NCI-H2029 treated with DMSO at 0.1 percent for 48 hours (cell line): ENCODE measurements at places on chromosomes 7 and 10.

GRCh38 chr7:44461387-44461786 is 29.1 kb downstream of the NUDCD3 start:
- DNase-seq, result no peak

GRCh38 chr10:88065383-88066049 is 202.1 kb downstream of the PTEN start:
- DNase-seq, result no peak

- no peak for DNase-seq
Measured at GRCh38 chr10:130179640-130180039, 43.4 kb downstream of the GLRX3 start.

DNA sequence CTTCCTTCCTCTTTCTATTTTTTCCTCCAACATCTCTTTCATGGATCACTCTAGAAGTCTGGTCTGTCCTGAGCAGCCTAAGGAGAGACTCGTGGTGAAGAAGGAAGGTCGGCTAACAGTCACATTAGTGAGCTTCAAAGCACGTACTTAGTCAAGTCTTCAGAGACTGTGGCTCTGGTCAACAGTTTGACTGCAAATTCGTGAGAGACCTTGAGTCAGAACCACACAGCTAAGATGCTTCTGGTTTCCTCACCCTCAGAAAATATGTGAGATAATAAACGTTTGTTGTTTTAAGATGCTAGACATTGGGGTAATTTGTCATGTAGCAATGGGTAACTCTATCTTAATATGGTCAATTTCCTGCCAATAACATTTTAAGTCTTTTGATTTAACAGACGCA is 126.2 kb upstream of the LRRN3 start:
- DNase-seq, result no peak

GRCh38 chr10:132363921-132364593 is 32.1 kb downstream of the LRRC27 start:
- no peak for DNase-seq

- DNase-seq, result no peak
Measured at GRCh38 chr7:18771834-18772566, 276.5 kb downstream of the HDAC9 start.

DNA sequence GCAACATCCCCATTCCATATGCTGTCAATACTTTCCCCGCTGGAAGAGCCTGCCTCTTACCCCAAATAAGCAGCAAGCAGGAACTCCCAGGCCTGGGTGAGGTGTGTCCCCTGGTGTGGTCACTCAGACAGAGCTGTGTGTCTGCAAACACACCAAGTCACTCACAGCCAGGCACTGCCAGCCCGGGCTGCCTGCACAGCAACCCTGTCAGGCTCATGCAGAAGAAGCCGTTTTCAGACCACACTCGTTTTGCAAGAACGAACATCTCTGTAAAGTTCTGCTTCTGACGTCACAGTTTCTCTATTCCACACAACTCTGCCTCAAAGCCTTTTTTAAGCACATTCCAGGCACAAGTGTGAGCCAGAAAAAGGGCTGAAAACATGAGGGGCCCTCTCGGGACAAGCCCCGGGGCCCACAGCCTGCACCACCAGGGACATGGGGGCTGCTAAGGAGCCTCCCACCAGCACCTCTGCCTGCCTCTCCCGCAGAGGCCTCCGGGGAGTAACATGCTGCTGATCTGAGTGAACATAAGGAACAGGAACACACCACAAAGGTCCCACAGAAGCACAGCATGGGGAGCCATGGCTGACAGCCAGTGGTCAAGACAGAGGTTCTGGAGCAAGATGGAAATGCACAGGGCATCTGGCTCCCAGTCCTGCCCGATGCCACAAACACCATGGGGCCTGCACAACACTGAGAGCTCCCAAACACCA is 11.4 kb downstream of the PTPRN2 start:
- DNase-seq, result no peak

GRCh38 chr7:20839987-20840386 is 53.3 kb upstream of the SP8 start:
- no peak for DNase-seq

- no peak for DNase-seq
Measured at GRCh38 chr10:10818082-10818481, 199.6 kb upstream of the CELF2 start.

DNA sequence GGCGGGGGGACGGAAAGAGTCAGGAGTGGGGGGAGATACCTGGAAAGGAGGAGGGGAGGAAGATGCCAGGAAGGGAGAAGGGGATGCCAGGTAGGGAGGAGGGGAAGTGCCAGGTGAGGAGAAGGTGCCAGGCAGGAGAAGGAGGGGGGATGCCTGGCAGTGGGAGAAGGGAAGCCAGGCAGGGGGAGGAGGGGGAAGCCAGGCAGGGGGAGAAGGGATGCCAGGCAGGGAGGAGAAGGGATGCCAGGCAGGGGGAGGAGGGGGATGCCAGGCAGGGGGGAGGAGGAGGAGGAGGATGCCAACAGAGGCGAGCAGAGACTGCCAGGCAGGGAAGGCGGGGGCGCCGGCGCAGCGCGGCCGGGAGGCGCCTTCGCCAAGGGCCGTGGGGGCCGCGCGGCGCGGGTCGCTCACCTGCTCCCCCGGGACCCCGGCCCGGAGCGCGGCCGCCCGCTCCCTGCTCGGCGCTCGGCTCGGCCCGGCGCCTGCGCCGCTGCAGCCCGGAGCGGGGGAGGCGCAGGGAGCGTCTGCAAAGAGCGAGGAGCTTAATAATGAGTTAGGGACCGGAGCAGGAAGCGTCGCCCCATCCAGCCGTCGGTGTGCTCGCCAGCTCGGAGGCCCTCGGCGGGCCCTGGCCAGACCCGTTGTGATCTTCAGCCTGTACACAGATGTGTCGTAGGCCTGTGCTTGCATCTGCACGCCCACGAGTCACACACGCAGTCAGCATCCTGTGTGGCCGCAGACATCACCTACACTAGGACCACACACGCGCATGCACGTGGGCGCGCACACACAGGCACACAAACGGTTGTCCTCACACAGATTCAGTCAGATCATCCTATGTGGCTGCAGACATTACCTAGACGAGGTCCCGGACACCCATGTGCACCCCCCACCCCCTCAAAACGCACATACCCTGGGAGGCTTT is 28.4 kb upstream of the SMARCD3 start:
- DNase-seq, result no peak

DNA sequence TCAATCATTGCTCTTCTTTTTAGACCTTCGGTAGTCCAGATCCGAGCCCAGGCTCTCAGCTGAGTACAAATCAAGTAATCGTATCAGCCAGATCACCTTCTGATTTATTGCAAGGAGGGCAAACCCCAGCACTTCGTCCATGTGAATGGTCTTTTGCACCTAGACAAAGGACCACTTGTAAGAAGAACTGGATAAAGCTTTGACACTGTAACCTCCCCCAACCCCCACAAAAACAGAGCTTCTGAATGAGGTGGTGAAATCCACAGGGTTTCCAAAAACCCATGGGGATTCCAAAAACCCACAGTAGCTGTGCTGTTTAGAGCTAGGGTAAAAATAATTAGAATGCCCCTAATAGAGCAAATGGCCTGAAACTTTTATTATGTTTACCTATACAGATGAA is 148.8 kb upstream of the ODAD2 start:
- DNase-seq, result no peak
